ENCODE measurements at places on chromosomes 4 and X.

DNA sequence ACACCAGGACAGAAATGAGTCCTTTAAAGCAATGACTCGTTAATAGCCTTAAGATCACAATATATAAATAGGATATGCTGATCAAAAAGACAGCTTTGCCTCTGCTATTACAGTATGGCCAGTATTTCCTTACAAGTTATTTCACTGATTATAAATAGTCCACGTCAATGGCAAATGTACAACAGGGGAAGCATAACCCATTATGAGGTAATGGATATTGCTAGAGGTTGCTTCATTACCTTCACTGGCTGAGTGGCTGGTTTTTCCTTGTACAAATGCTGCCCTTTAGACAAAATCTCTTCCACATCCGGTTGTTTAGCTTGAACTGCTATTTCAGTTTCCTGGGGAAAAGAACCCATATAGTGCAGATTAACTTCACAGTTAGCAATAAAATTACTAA is 764.6 kb upstream of the FTHL17 start:
- DNase-seq, result no peak

DNA sequence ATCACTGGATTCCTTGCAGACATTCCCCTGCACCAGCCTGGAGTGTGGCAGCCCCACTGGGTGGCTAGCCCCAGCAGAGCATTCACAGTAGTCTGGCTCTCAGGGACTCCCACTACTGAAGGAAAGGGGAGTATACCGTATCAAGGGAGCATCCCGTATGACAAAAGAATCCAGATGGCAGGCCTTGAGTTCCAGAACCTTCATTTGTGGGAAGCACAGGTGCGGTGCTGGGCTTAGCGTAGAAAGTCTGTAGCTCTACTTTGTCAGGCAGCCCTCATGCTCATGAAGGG is 79.6 kb downstream of the CENPC start:
- no peak for DNase-seq

- no peak for DNase-seq
These were observed 150.6 kb downstream of the CEP135 start for GRCh38 chr4:56099378-56099786.

- DNase-seq, result no peak
These were observed 942.9 kb upstream of the PABPC4L start for GRCh38 chr4:135144498-135144897.

- DNase-seq, result no peak
These were observed 26.5 kb downstream of the BOD1L1 start for GRCh38 chr4:13601048-13601447.
